Uterus (tissue), 4 donors: ENCODE measurements at places on chromosomes 11 and 22. TPM values are rescaled to one million over a fixed set of nuclear protein-coding genes. Genes with fewer than 3 reads are reported as not detected.

The APOBEC3A gene
- not detected for total RNA-seq

The SLC17A6 gene
- not detected for total RNA-seq

GRCh38 chr11:27367881-27368280, 4.9 kb upstream of the CCDC34 start:
- DNase-seq, result no peak
- H3K27ac ChIP-seq, result no peak overlapping the region
- no peaks in the 10 kb centered on the region for H3K36me3 ChIP-seq
- no peaks in the 10 kb centered on the region for H3K4me1 ChIP-seq

DNA sequence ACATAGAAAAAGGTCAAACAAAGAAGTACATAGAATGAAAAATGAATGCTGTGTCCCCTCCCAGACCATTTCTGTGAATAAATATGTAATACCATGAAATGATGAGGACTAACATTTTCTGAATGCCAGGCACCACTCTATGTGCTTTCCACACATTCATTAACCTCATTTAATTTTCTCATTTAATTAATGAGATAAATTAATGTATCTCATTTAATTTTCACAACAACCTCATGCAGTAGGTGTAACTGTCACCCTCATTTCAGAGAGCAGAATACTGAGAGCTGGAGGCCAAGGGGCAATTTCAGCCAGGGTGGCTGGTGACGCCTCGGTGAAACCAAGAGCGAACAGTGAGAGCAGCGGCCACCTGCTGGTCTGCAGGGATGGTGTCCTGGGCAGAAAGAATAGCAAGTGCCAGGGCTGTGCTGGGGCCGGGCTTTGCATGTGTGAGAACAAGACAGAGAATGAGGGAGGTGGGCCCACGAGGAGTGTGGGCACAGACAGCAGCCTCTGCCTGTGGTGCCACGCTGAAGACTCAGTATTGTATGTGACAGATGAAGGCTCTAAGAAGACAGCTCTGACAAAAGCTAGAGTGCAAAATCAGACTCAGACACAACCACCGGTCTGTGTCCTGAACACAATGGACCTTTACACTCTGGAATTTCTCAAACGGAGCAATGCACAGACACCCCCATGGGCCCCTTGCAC, 1.8 kb upstream of the SERPIND1 start:
- DNase-seq, result no peak
- H3K27ac ChIP-seq, result no peak overlapping the region
- no peaks in the 10 kb centered on the region for H3K4me1 ChIP-seq
- no peaks in the 10 kb centered on the region for H3K27me3 ChIP-seq
- no peaks in the 10 kb centered on the region for H3K36me3 ChIP-seq

DNA sequence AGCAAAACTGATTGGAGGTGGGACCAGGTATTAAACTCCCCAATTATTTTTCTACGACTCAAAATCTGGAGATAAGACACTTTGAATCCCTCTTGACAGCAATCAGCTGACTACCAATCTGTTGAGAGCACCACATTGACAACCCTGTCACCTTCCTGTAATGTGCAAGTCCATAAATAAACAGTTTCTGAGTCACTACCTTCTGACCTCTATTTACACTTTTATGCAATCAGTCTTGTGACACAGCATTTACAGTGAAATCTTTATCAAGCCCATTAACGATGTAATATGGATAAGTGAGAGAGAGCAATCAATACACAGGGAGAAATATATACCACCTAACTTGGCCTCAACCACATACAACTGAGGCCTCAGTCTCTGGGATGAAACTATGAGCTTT, 283.7 kb upstream of the ANO5 start:
- DNase-seq, result no peak
- no peaks in the 10 kb centered on the region for H3K4me1 ChIP-seq
- H3K27me3 ChIP-seq, result no peaks in the 10 kb centered on the region
